ENCODE measurements at places on chromosomes 1 and 21.
A peak's percentile ranks its signal among the peaks of the same experiment; 100 is the strongest.

DNA sequence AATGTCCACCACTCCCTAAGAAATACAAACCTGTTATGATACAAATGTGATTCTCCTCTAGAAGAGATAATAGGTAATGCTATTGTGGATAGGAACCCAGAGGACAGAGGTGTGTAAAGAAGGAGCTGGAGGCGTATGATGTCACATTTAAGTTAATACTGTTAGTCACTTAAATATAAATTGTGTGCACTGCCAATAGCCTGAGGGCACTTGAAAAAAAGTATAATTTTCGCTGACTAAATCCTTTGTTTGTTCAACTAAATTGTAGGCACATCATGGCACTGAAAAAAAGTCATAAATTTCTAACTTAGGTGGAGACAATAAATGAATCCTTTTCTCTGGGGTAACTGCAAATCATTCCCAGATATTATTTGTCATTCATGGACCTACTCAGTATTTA, 4.4 kb downstream of the RCSD1 start:
- DNase-seq, result no peak

DNA sequence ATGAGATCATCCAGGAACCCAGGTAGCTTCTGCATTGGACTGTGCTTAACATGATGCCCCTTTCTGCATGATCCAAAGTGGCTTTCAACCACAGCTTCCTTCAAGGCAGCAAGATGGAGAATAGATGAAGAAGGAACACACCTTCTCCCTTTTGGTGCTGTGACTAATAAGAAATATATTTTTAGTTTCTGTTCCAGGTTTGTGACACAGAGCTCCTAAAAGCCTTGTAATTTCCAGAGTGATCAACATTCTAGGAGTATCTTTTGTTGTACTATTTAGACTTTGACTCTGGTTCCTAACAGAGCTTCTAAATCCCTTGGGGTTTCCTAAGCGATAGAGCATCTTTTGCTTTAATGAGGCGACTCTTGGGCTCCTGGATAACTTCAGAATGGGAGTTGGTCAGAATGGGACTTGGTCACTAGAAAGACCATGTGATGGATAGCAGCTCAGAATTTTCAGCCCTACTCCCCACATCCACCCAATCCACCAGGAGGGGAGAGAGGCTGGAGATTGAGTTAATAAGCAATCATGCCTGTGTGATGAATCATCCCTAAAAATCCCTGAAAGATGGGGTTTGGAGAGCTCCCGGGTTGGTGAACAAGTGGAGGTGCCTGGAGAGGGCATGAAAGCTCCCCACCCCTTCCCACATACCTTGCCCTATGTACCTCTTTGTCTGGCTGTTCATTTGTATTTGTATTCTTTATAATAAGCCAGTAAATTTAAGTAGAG, 134.8 kb downstream of the FGGY start:
- no peak for DNase-seq

DNA sequence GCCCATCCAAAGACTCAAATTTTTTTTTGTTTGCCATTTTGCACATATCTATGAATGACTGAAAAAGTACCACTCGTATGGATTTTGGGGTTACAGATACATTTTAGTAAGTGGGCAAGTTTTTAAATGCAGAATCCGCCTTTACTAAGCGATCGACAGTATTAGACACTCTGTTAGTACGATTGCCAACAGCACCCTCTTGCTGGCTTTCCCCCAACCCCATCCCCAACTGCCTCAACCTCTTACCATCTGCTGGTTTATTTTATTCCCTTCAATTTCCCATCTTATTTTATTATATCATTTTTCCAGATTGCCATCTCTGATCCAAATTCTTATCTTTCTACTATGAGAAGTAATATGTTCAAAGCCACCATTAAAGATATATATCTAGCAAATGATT, 244.8 kb downstream of the LRRIQ3 start:
- no peak for DNase-seq

GRCh38 chr1:32239337-32239736, 7.7 kb upstream of the FAM167B start:
- no peak for DNase-seq

DNA sequence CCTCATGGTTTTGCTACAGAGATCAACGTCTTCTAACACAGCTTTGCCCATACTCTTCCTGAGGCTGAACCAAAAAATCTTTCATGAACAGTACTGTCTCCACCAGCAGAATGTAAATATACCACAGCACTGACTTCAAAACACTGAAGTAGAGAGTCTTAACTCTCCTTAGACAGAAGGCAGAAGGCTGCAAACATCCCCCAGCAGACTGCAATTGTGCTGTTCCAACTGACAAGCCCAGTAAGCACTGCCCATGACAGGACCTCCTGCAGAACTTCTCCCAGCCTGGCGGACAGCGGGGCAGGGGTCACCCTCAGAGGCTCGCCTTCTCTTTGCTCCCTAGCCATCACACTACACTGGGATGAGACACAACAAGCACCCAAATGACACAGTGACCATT, 218.7 kb downstream of the RERE start:
- DNase-seq, result no peak

- DNase-seq, result no peak
Observed at GRCh38 chr1:235068158-235069121, 60.2 kb downstream of the TOMM20 start.

GRCh38 chr1:94925004-94925403, 1.9 kb downstream of the CNN3 start:
- DNase-seq, result no peak

DNA sequence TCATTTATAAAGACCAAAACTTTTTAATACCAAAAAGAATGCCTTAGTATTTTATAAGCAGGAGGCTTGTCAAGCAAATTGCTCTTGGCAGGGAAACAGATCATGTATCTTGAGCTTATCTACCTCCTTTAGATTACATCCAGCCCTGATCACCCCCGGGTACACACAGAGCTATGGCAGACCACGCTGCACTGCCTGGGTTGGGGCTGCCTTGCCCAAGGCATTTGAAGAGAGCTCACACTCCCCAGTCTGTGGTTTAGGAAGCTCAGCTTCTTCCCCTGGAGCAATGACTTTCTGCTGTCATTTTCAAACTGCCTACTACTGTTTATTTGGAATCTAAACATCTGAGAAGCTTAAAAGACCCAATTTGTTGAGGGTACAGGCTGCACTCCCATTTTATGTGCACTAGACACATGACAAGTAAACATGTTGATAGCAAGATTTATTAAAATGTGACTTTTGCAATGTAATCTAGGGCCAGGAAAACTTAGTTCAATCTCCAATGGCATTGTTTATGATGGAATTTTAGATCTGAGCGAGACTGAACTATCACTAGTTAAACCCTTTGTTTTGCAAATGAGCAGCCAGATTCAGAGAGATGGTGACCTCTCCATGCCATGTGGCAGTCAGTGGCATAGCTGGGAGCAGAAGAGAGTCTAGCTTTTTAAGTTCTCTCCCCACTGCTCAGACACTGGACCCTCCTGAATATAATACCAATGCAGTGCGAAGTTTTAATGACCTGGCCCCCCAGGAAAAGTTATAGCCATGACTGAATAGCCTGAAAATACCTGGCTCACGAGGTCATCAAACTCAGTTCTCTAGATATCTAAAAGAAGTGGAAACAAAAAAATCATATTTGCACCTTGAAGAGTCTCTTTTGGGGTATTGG, 214.9 kb downstream of the HLX start:
- no peak for DNase-seq

GRCh38 chr1:187837787-187838186, 1009.0 kb downstream of the PLA2G4A start:
- DNase-seq, result no peak

DNA sequence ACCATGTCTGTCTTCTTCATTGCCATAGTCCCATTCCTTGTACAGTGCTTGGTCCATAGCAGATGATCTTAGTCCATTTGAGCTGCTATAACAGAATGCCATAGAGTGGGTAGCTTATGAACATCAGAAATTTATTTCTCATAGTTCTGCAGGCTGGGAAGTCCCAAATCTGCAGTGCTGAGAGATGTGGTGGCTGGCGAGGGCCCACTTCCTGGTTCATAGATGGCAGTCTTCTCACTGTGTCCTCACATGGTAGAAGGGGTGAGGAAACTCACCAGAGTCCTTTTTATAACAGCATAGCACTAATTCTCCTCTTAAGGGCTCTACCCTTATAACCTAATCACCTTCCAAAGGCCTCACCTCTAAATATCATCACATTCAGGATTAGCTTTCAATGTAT, 23.1 kb upstream of the RAP1A start:
- DNase-seq, result peak; percentile 22

DNA sequence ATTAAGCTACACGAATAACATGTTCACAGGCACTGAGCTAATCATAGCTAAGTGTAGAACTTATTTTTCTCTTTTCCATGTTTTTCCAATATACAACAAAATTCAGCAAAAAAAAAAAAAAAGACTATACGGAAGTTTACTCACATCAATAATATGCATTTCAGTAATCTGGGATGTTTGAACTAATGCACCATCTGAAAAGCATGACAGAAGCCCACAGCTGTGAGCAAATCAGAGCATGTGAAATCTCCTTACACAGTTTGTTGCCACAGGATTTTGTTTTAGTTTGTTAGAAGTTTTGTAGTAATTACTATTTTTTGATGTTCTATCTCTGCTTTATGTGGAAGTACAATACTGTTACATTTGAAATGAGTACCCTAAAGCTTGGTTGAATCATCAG, 1051.7 kb downstream of the TTLL7 start:
- no peak for DNase-seq

DNA sequence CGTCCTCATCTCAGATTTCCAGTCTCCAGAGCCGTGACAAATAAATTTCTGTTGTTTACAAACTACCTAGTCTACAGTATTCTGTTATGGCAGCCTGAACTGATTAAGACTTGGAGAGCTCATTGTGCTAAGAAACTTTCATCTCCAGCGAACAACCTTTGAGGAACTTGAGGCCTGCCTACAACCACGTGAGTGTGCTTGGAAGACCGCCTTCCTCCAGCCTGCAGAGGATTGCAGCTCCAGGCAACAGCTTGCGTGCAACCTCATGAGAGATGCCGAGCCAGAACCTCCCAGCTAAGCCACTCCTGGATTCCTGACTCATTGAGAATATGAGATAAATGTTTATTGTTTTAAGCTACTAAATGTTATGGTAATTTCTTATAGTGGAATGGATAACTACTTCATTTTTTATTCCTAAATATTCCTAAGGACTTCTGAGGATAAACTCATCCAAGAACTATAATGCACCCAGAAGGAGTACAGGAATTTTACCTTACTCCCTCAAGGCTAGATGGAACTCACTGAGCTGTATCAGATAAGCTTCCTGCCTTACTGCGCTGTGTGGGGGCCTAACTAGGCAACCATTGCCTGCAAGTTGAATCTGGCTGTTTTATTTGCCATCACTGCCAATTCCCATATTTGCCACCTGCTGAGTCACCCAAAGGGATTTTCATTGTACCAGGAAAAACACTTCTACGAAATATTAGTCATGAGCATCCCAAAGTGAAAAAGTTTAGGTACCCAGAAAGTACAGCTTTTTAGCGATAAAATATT, 17.6 kb downstream of the FAM177B start:
- DNase-seq, result no peak

- DNase-seq, result no peak
Observed at GRCh38 chr1:201949491-201949890, 3.1 kb upstream of the LMOD1 start.

GRCh38 chr1:185260611-185261010, 56.4 kb downstream of the IVNS1ABP start:
- DNase-seq, result no peak

- no peak for DNase-seq
Observed at GRCh38 chr1:115925467-115925866, 50.8 kb upstream of the SLC22A15 start.

- no peak for DNase-seq
Observed at GRCh38 chr1:66690666-66691381, 61.4 kb upstream of the DYNLT5 start.

GRCh38 chr21:32578107-32578691, 7.1 kb downstream of the TCP10L start:
- DNase-seq, result no peak

DNA sequence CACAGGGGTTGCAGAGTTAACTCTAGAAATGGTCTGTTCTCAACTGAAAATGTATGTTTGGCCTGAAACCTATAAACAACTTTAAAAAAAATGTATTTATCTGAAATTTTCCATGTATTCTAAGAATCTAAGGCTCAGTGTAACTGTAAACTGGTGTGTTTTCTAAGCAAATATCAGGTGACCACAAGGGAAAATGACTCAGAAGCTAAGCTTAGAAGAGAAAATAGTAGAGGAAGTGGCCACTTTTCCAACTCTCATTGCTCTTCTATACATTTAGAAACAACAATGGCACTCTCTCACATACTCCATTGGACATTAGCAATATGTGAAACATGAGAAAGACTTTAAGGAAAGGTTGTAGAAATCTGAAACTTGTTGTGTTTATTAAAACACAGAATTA, 7.5 kb downstream of the TNFSF18 start:
- DNase-seq, result no peak

DNA sequence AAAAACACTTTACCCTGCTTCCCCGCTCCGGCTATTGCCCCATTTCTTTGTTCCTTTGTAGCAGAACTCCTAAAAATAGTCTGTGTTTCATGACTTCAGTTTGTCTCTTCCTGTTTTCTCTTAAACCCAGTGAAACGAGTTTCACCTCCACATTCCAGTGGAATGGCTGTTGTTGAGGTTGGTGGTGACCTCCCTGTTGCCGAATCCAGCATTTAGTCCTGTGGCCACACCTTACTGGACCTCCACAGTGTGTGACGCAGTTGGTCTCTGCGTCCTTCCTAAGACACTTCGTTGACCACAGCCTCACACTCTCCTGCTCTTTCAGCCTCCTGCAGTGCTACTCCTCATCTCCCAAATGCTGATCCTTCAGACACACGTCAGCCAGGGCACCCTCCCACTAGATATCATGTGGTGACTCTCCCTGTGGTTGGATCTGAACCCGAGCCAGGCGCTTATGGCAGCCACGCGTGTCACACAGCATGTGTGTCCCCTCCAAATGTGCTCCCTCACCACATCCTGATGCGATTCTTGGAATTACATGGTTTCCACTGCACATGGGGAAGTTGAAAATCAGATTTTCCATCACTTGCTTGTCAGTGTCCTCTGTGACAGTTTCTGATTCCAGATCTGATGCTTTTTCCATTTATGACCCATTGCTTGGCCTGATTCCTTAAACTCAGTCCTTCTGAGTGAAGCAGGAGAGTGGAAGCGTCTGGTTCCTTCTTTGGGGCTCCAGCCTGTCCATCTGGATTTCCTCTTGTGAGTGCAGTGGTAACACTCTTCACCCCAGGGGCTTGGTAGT, 99.1 kb upstream of the ARTN start:
- DNase-seq, result no peak

- DNase-seq, result no peak
Observed at GRCh38 chr1:225299624-225300023, 128.2 kb downstream of the LBR start.

GRCh38 chr1:209931141-209931540, 6.9 kb upstream of the SYT14 start:
- DNase-seq, result no peak

Measured in stimulated activated naive CD4-positive, alpha-beta T cell (primary cell).